ENCODE measurements at places on chromosomes 12 and 14.

- peak; percentile 83 for DNase-seq
Observed at GRCh38 chr14:24032727-24033418, 18.9 kb upstream of the CARMIL3 start.

GRCh38 chr12:111457071-111457470, 51.3 kb downstream of the SH2B3 start:
- no peak for DNase-seq

GRCh38 chr14:104799244-104800014, 1.5 kb upstream of the ZBTB42 start:
- peak; percentile 55 for DNase-seq

- DNase-seq: no peak
Observed at GRCh38 chr14:105890474-105891220, 364.3 kb downstream of the TMEM121 start.

DNA sequence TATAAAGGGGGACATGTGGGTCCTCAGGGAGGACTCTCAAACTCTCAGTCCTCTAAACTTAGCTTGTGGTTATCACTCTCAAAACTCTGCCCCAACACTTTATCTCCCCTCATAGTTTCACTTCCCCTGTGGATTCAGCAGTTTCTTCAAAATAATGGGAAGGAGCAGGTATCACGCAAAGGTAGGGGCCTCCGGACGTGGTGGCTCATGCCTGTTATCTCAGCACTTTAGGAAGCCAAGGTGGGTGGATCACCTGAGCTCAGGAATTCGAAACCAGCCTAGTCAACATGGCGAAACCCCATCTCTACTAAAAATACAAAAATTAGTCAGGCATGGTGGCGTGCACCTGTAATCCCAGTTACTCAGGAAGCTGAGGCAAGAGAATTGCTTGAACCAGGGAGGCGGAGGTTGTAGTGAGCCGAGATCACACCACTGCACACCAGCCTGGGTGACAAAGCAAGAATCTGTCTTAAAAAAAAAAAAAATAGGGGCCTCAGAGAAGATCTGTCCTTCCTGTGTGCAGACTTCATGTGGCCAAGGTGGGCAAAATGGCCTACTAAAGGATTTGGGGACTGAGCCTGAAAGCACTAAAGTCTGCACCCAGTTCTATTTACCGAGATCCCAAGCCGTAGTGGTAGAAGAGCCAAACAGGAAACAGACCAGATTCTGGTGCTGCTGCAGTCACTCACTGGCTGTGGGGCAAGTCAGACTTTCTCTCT, 6.4 kb downstream of the ITGB7 start:
- no peak for DNase-seq

Data from fibroblast of skin of right biceps (primary cell).